NCI-H187 treated with DMSO at 0.1 percent for 48 hours (cell line): ENCODE measurements at places on chromosomes 1 and 21.

- no peak for DNase-seq
Measured at GRCh38 chr21:45992301-45993209, 11.0 kb downstream of the COL6A1 start.

DNA sequence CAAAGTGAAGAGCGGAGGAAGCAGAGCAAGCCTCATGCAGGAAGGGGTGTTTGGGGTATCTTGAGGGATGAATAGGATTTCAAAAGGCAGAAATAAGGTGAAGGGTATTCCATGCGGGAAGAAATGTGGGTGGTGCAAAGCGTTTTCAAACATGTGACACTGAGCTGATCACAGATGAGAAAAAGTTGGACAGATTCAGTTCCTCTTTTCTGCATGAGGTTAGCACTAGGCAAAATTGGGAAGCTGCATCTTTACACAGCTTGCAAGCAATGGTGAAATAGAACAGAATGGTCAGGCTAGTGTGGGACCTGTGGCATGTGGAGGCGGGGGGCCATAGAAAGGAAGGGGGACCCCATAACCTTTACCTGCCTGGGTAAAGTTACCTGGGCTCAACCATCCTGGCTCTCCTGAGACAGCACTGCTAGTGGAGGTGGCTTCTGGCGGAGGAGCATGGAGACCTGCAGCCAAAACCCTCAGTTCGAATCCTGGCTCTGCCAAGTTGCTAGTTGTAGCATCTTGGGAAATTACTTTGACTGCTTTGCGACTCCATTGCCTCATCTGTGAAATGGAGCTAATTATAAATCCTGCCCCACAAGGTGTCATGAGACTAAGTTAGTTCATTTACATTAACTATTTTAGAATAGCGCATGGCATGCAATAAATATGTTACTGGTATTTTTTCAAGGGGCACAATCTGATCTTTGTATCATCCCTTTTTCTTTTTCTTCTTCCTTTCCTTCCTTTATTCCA, 16.4 kb downstream of the KCNA10 start:
- no peak for DNase-seq

DNA sequence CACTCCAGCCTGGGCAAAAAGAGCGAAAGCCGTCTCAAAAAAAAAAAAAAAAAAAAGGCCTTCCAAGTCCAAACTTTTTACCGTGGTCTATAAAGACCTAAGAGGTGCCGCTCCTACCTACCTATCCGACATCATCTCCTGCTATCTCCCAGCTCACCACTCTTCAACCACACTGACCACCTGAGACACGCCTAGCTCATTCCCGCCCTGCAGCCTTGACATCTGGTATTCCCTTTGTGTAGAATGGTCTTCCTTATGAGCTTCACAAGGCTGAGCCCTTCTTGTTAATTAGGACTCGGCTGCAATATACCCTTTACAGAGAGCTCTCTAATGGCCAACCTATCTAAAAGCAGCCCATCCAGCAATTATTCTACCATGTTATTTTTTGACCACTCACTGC, 680 bp downstream of the MAGOH start:
- DNase-seq, result no peak

DNA sequence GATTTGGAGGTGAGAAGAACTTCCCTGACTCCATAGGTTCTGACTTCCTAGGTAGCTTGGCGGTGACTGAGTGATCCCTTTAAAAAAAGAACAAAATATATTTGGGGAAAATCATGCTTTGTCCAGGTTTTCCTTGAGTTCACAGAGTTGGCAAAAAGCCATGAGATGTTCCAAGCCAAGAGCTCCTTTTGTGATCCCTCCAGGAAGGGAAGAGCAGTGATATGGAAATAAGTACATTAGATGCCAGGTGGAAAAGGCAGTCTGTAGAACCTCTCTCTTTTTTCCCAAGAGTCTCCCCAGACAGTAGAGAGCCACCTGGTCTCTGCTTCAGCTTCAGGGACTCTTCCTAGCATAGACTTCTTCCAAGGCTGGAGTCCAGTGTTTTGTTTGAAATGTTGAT, 10.2 kb downstream of the TLCD4 start:
- DNase-seq, result no peak

DNA sequence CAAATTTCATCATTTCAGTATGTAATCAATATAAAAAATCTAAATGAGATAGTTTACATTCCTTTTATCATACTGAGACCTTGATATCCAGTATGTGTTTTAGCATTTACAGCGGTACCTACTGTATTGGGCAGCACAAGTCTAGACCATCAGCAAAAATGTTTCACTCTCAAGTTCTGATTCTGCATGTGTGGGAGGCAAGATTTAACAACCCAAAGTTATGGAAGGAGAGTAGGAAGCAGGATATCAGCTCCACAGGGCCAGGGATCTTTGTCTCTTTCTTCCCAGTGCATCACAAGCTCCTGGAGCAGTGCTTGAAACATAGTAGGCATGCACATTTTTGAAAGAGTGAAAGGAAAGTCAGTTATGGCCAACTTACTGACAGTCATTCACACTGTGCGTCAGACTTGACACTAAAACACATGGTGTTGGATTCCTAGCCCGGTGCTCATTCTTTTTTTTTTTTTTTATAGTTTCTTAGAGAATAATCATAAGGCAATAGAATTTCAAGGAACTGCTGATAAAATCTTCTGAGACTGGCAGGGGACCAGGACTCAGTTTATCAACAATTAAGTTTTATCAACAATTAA, 6.1 kb downstream of the TENT5C start:
- DNase-seq, result no peak
